ENCODE measurements at places on chromosomes 11 and 22. TPM values are rescaled to one million over a fixed set of nuclear protein-coding genes. Genes with fewer than 3 reads are reported as not detected.

RIMBP3C gene
- total RNA-seq = not detected

ROBO4 gene
- 204 TPM for total RNA-seq

SGSM1 gene
- total RNA-seq = 0.88 TPM

GTSE1 gene
- 10.0 TPM for total RNA-seq

NUP50 gene
- total RNA-seq = 44.0 TPM

OR10G4 gene
- total RNA-seq = not detected

OR2D2 gene
- 0.19 TPM for total RNA-seq

CRYBB2 gene
- not detected for total RNA-seq

LINC01488 gene
- total RNA-seq = not detected

PTGDR2 gene
- total RNA-seq = not detected

PKP3 gene
- 0.06 TPM for total RNA-seq

MS4A8 gene
- total RNA-seq = not detected

ZBTB16 gene
- total RNA-seq = 30.0 TPM

EFCAB6 gene
- total RNA-seq = 0.50 TPM

All from bladder microvascular endothelial cell (primary cell).